ENCODE measurements at places on chromosomes 4 and X.

- DNase-seq = no peak
Observed at GRCh38 chrX:153336121-153336894, 2.4 kb downstream of the ZNF275 start.

- no peak for DNase-seq
Observed at GRCh38 chrX:24228596-24228995, 79.1 kb downstream of the ZFX start.

DNA sequence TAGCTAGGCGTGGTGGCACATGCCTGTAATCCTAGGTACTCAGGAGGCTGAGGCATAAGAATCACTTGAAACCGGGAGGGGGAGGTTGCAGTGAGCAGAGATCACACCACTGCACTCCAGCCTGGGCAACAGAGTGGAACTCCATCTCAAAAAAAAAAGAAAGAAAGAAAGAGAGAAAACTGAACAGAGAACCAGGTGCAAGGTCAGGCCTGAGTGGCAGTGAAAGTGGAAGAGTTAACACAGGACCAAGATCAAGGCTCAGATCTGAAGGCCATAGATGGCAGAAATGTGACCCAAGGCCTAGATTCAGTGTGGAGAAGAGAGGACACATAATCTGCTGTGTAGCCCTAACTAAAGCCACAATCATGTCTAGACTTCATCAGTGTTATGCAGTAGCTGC is 4.9 kb upstream of the ZNF630 start:
- DNase-seq = no peak

DNA sequence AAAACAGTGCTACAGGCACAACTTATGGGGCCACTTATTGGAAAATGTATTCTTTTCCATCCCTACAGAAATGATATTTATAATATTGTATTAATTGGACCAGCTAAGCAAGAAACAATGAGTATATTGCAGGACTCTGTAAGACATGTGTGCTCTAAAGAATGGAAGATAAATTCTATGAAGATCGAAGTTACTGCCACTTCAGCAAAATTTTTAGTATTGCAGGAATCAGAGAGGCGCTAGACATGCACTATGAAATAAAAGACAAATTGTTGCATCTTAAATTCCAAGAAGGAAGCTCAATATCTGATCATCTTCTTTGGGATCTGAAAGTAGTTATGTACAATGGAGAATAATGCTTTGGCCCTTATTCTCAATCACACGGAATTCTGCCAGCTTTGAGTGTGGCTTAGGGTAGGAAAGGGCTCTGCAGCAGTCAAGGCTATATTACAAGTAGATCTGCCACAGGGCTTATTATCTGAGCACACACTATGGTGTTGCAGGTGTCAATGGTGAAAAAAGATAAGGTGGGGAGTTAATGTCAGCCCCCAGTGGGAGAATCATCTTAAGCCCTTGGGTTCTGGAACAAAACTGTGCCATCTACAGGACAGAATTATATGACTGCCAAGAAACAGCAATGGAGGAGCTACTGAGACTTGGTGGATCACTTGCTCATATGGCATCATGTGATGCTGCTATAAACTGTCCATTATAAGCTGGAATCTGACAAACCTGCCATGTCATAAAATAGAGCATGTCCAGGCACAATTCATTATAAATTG is 334.0 kb upstream of the NDST3 start:
- no peak for DNase-seq

GRCh38 chrX:154025230-154025629 is 5.5 kb upstream of the IRAK1 start:
- no peak for DNase-seq

DNA sequence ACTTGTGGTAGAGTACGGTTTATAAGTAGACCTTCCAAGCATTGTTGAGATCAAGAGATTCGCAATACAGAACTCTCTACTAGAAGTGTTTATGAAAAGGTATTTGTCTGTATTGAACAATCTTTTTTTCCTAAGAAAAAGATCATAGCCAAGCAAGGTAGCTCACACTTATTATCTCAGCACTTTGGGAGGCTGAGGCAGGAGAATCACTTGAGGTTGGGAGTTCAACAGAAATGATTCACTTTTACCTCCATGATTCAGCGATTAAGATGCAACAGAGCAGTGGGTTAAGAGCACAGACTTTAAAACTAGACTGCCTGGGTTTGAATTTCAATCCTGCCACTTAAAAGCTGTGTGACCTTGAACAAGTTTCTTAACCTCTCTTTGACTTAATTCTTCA is 74.3 kb downstream of the TMEM156 start:
- DNase-seq = no peak

DNA sequence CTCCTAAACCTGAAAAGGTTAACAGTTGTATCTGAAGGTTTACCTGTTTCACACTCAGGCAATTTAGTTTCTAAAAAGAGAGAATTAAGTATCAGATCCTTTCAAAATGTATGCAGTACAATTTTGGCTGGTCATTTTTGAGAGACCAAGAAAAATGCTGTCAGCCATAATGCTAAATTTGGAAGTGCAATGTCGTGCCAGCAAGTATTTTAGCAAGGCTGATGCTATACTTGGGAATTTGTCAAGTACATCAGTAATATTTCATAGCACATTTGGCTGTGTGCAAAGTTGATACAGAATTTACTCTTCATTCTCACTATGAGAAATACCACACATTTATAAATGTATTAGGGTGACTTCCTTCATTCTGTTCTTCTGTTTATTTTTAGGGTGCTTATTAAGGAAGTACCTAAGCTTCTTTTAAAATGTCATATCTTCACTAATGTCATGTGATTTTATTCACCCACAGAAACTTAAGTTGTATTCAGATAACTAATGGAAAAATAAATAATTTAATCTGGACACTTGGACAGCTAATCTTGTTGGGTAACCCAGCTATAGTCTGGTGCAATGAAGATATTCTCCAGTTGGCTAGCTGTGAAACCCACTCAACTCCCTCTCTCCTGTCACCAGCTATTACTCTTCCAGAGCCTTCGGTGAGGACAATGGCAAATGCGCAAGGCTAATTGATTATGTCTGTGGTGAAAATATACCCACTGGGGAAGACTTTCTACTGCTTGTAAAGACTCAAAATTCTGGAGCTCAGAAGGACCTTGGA is 84.2 kb upstream of the TLL1 start:
- DNase-seq = no peak

- no peak for DNase-seq
Observed at GRCh38 chr4:176549161-176549865, 229.5 kb downstream of the SPCS3 start.

- no peak for DNase-seq
Observed at GRCh38 chrX:148815218-148815961, 315.0 kb downstream of the AFF2 start.

- DNase-seq = no peak
Observed at GRCh38 chr4:80006935-80007744, 65.9 kb downstream of the ANTXR2 start.

- DNase-seq = no peak
Observed at GRCh38 chrX:103635436-103635835, 6.7 kb downstream of the TCEAL1 start.

GRCh38 chr4:1674682-1675081 is 9.4 kb downstream of the FAM53A start:
- DNase-seq = no peak

DNA sequence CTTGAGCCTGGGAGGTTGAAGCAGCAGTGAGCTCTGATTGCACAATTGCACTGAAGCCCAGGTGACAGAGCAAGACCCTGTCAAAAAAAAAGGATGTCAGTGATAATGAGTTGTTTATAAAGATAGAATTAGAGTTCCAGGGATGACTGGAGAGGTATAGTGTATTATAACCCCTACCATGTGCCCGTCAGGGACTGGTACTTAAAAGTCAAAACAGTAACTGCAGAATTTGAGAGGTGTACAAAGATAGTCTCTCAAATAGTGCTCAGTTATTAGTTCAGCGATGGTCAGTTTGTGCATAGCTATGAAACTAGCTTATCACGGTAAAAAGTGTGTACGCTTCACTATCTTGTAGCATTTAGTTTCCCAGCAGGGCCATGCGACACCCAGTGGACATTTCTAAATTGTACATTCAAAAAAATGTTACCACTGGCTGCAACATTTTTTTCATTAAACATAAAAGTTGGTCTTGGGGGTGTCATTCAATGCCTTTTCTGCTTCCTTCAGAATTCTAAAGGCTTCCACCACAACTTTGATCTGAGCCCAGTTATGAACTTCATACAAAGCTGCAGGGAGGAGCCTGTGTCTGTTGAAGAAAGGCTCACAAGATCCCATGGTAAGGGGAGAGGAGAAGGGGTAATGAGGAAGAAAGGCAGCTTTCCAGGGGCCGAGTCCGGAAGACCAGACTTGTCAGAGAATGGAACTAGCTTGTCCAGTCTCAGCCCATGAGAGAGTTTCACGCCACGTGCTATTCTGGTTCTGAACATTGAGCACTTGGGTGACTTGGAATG is 9.2 kb upstream of the GYG2 start:
- no peak for DNase-seq

DNA sequence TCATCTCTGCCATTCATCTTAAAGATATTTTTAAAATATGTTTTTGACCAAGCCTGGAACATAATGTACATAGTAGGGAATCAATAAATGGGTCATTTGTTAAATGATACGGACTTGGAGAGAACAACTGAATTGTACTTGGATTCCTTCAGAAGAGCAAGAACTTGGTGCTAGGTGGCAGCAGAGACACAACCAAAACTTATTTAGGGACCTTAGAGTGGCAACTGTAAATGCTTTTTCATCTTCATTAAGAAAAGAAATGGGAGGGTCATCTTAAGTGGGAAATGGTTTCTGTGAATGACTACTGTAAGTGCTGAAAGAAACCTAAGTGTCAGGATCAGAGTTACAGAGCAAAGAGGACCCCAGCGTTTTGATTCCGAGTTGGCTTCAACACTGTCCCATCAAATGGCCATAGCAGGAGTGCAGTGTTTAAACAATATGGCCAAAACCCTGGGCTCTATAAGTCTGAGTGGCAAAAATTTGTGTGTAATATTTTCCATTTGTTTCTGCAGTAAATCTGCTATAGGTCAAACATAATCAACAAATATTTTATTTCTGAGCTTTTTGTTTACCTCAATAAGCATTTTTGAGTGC is 213.6 kb downstream of the PALLD start:
- no peak for DNase-seq

Measured in activated CD8-positive, alpha-beta memory T cell treated with anti-CD3 and anti-CD28 coated beads for 48 hours (primary cell).